ENCODE measurements at places on chromosomes 2 and 18. TPM values are rescaled to one million over a fixed set of nuclear protein-coding genes. Genes with fewer than 3 reads are reported as not detected.

Gene PRR30
- not detected for total RNA-seq

Gene SCYGR2
- not detected for total RNA-seq

GRCh38 chr2:132488491-132488890 is 71.9 kb downstream of the GPR39 start:
- DNase-seq, result no peak

DNA sequence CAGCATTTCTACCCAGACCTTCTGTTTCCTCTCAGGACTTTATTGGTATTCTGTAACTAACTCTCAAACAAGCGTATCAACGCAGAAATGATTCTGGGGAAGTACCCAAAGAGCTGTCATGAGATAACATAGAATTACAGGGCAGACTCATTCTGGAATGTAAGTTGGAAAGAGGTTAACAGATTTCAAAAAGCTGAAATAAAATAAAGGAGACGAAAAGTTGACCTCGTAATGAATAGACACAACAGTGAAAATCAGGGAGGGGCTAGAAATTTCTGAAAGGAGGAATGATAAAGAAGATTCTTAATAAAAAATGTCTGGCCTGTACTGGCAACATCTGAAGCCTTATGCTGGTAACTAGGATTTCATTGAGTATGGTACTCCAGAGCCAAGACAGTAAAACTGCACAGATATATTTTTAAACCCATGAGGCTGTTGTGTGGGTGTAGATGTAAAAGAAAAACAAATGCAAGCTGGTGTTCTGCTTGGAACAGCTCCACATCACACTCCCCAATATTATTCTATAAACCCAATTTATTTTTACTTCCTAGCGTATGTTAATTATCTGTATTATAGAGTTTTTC is 23.9 kb downstream of the RBMS1 start:
- no peak for DNase-seq

DNA sequence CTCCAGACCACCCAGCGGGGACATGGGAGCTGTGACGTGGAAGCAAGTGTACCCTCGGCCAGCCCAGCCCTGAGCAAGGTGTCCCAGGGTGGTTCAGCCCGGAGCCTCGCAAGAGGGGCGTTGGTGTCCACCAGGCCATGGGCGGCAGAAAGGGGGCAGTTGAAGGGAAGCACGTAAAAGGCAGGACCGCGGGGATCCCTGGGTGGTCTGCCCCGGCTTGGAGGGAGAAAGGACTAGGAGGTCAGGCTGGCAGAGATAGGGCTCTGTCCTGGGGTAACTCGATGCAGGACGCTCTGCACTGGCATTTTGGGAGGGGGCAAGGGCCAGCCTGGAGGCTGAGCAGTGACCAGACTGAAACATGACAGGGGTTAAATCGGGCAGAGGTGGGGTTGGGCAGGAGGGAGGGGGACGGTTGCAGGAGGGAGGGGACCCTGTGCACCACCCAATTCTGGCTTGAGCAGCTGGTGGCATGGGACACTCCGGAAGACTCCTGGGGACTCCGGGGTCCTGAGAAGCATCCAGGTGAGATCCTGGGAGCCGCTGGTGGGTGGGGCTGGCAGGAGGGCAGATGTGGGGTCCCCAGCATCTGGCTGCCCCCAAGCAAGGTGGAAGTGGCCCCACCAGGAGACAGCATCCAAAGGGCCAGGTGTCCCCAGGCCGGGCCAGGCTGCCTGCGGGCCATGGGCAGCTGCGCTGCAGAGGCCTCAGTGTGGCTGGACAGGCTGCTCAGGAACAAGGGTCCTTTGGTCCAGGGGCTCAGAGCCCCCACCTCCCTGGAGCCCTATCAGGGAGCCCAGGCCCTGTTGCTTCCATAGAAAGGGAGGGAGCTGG is 46.8 kb upstream of the GPC1 start:
- DNase-seq, result no peak

DNA sequence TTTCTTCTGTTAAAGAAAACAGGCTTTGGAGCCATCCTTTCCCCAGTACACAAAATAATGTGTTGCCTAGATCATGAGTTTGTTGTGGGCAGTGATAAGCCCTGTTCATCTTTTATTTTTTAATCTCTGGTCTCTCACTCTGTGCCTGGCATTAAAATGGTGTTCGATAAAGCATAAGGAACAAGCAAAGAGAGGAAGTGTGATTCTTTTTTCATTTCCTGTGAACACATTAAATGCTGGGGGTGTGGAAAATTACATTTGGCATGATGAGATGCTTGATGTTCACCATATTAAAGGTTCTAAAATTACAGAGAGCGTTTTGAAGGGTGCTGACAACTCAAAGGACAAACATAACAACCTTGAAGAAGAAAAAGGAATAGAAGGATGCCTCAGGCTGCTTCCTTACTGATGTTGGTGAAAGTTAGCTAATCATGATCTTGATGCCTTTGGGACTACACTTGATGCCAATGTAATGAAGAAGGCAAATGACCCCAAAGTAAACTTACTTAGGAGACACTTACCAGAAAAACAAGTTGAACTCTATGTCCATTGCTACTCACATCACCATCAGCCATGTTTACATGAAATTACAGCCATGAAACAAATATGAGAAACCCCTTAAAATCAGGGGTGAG is 33.0 kb downstream of the TMEFF2 start:
- no peak for DNase-seq

GRCh38 chr2:96522304-96523203 is 14.0 kb upstream of the ARID5A start:
- no peak for DNase-seq

GRCh38 chr2:155975734-155976133 is 356.8 kb downstream of the NR4A2 start:
- DNase-seq, result no peak

DNA sequence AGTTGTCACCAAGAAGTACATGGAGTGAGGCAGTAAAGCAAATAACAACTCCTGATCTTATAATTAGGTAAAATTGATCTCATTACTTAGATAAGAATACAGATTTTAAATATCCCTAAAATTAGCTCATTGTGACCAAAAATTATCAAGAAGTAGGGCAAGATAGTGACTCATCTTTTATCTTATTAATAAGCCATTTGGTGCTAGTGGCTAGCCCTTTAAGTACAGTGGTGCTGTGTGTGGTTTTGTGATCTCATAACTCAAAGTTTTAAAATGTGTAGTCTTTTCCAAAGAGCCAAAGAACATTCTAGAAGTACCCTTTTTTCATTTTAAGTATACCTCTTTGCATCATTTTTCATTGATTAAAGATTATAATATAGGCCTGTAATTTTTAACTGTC is 569.4 kb upstream of the SETBP1 start:
- DNase-seq, result no peak

DNA sequence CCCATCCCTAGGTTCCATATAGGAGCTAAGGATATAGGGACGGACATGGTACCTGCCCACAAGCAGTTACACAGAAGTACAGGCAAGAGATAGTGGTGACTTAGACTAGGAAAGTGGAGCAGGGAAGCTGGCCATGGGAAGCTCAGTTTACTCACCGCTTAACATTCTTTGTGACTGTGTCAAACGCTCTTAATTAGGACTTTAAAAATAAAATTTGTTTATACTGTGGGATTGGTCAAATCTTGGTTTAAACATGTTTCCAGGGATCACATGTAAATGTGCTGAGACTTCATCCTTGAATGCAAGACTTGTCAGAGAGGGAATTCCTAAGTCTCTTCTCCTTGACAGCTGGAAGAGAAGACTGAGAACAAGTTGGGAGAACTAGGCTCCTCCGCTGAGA is 107.3 kb downstream of the MTCL1 start:
- no peak for DNase-seq

Gene CCDC102B
- 15.3 TPM for total RNA-seq

DNA sequence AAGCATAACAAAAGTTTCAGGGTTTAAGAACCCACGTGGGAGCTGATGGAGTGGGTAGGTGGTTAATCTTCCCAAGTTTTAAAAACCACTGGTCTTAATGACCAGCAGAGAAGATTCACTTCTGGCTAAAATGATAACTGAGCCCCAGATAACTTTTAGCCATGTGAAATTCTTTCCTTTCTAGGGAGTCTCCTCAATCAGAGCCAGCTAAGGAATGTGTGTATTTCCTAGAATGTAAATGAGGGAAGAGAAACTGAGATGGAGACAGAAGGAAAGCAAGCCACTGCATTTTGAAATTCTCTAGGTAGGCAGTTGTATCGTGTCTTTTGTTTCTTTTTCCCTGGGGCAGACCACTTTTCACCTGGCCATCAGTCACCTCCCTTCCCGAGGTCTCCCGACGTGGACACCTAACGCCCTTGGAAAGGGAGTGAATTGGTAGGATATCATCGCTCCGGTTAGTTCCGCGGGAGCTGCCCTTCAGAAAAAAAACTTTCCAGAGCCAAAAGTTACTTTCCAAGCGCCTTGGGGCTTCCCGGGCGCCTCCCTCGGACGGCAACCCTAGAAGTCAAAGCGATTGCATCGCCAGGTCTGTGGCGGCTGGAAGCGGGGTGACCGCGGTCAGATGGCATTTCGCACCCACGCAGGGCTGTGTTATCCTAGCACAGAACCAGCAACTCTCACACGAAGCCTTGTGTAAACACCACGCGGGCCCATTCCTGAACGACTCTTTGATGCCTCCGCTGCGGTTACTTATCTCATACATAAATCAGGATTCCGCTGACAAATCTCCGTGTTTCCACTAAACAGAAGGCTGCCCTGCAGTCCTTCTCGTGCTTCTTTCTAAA is 1.3 kb downstream of the COLEC12 start:
- DNase-seq, result no peak

DNA sequence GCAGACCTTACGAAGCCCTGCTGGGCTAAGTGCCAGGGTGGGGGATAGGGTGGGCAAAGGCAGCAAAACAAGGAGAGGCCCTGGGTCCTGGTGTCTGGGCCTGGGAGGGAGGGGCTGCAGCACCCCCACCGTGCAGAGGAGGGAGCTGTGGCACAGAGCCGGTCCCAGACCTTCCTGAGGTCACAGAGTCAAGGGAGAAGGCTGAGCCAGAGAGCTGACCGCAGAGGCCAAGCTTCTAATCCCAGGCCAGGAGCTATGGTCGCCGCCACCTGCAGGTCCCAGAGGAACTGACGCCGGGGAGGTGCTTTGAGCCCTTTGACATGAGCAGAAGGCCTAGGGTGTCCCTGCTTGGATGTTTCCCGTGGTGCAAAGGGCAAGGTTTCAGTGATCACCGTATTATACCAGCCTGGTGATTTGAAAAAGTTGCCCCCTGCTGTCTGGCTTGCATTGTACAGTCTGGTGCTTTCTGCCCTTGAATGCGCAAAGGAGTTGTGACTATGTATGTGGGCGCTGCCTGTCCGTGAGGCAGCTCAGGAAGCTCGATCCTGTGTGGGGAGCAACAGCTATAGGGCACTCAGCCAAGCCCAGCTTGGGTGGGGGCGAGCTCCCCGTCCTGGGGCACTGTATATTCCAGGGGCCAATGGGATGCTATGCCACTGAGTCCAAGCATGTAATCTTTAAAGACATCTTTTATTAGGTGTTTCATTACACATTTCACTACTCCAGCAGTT is 44.3 kb downstream of the EDAR start:
- no peak for DNase-seq

Gene IL36RN
- total RNA-seq, result not detected

GRCh38 chr2:38260469-38260868 is 116.6 kb downstream of the ATL2 start:
- DNase-seq, result no peak

DNA sequence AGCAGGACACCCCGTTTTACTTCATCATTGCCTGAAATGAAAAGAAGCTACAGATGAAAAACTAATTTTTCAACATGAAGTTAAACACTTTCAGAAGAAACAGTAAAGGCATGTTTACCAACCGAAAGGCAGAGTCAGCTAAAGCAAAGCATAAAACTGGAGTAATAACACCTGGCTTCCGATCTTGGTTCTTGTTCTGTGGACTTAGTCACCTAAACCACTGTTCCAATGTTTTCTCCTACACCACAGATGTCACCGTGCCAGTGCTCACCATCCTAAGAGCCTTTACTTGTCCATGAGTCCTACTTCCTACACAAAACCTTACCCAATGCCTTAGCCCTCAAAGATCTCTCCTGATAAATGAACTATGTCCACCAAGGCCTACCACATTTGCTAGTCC is 13.5 kb downstream of the MCM6 start:
- DNase-seq, result no peak

DNA sequence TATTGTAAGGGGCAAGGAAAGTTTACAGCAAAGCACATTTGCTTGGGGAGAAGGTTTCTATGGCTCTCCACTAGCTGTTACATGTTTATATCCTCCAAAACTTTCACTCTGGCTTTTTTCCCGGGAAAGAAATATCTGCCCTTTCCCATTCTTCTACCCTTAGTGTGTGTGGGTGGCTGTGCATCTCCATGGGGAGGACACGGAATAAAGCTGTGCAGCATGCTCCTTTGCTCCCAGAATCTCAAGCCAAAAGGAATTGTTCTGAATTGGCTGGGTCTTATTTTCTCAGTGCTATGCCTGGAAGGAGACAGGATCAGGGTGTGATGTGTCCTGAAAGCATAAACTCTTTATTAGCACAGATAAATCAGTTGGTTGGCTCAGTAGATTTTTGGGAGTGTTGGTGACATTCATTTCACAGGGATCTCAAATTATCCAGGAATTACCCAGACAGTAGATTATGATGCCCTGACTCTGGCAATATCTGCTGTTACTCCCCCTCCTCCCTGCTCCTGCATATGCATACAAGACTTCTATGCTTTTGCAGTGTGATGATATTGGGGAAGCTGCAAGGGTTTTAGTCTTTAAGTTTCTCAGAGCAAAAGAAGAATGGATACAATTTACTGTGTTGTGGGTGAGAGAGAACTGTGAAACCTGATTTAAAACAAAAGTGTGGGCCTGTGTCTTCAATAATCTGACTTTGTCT is 63.1 kb downstream of the PARD3B start:
- no peak for DNase-seq

DNA sequence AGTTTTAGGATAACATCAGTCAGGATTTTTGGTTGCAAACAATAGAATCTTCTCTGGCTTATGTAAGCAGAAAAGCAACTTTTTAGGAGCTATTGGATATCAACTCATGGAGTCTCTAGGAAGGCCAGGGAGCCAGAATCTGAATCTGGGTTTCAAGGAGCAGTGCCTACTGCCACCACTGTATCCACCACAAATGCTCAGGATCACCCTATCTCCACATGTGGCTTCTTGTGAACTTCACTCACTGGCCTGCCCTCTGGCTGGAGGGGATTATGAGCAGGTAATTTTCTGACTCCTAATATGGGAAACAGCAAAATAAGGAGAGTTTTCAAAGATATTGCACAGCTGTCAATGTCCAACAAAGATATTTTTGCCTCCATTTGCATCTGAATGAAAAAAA is 142.9 kb downstream of the PKP4 start:
- no peak for DNase-seq

DNA sequence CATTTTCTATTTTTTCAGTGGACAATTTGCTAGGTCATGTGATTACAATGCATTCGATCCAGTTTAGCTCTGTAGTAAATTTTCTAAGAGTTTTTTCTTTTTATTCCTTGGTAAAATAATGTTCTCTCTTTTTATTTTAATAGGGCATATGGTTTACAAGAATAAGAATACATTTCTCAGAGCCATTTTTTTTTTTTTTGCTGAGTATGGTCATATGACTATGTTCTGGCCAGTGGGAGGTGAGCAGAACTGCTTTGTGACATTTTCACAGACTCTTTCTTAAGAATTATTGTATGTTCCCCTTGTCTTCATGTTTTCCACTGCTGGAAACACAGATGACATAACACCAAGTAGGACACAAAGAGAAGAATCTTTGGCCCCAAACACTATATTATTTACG is 626.6 kb upstream of the FSHR start:
- DNase-seq, result no peak

- no peak for DNase-seq
These were observed 17.7 kb downstream of the GULP1 start for GRCh38 chr2:188309364-188309763.

Data from omental fat pad (tissue), 4 donors.